Stimulated activated CD4-positive, alpha-beta T cell treated with anti-CD3 and anti-CD28 coated beads, Interleukin-15, amount 100 ng/mL, for 24 hours (primary cell): ENCODE measurements at places on chromosomes 4 and X.

DNA sequence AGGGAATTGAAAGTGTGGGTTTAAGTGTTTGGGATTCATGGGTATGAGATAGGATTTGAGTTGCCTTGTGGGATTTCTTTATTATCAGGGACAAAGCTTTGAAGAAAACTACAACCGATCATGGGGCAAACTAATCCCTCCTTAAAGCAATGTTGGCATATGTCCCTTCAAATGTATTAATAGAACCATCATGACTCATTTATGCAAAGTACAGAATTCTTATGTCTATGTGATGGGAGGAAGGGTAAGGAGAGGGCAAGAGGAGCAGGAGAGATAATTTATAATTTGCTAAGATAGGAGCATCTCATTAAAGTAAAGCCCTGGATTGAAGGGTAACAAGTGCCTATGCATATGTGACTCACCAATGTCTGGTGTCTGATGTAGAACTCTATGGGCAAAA is 94.2 kb downstream of the PHEX start:
- no peak for DNase-seq

- peak; percentile 23 for DNase-seq
Observed at GRCh38 chrX:119880552-119881437, 9.2 kb downstream of the NDUFA1 start.

- DNase-seq, result peak; percentile 34
Observed at GRCh38 chr4:184471881-184472613, 2.3 kb downstream of the IRF2 start.

DNA sequence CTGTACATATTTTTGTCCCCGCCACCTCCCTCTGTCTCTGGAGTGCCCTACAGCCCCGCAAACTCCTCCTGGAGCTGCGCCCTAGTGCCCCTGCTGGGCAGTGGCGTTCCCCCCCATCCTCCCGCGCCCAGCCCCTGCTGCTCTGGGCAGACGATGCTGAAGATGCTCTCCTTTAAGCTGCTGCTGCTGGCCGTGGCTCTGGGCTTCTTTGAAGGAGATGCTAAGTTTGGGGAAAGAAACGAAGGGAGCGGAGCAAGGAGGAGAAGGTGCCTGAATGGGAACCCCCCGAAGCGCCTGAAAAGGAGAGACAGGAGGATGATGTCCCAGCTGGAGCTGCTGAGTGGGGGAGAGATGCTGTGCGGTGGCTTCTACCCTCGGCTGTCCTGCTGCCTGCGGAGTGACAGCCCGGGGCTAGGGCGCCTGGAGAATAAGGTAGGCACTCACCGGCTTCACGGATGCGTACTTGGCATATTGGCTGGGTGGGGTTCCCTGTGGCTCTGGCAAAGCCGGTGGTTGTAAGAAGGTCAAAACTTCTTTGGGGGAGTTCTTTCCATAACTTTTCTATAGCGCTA is 653 bp downstream of the HHIP start:
- DNase-seq, result peak; percentile 11

DNA sequence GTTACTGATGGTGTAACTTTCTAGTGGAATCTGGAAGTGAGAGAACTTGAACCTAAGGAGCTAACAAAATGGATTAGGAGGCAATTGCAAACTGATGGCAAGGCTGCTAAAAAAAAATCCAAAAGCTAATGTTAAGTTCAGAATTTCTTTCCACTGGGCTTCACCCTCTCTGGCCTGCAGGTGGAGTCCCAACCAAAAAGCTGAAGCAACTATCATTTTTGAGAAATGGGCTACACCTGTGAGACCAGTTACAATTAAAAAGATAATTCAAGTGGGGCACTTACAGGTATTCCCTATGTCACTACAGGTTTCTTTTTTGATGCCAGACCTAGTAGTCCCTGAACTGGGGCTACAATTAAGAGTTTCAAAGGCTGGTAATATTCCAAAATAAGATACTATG is 142.1 kb upstream of the FTHL17 start:
- peak; percentile 11 for DNase-seq
